ENCODE measurements at places on chromosomes 7 and 10. TPM values are rescaled to one million over a fixed set of nuclear protein-coding genes. Genes with fewer than 3 reads are reported as not detected.

The ADCY1 gene
- 0.69 TPM for total RNA-seq

The MRLN gene
- not detected for total RNA-seq

The PAPOLB gene
- 0.24 TPM for total RNA-seq

The AKAP9 gene
- total RNA-seq: 26.2 TPM

The SSBP1 gene
- 169 TPM for total RNA-seq

The CCDC7 gene
- 7.4 TPM for total RNA-seq

The CYP26A1 gene
- total RNA-seq: not detected

The PAX2 gene
- total RNA-seq: not detected

The ELN gene
- 20.8 TPM for total RNA-seq

The ACBD7 gene
- 2.2 TPM for total RNA-seq

The DKK1 gene
- total RNA-seq: 112 TPM

The MYO3A gene
- total RNA-seq: not detected

The TBXAS1 gene
- total RNA-seq: 13.5 TPM

The ADAMTS14 gene
- 0.50 TPM for total RNA-seq

The CHAT gene
- not detected for total RNA-seq

The GRM3 gene
- total RNA-seq: not detected

The CFAP46 gene
- 0.69 TPM for total RNA-seq

The LIPM gene
- not detected for total RNA-seq

The HOXA6 gene
- total RNA-seq: not detected

The AOC1 gene
- not detected for total RNA-seq

The KIF20B gene
- total RNA-seq: 2.4 TPM

The TMEM236 gene
- 0.15 TPM for total RNA-seq

The SLC26A5 gene
- not detected for total RNA-seq

The TPST1 gene
- total RNA-seq: 36.4 TPM

The AFAP1L2 gene
- total RNA-seq: 3.1 TPM

The TDRD1 gene
- total RNA-seq: 1.7 TPM

The WNT8B gene
- total RNA-seq: not detected

The GHRHR gene
- not detected for total RNA-seq

The EBF3 gene
- 22.8 TPM for total RNA-seq

The MEPCE gene
- 28.8 TPM for total RNA-seq

The ZNF365 gene
- 0.05 TPM for total RNA-seq

The SH2D4B gene
- not detected for total RNA-seq

The IGFBP3 gene
- total RNA-seq: 1,022 TPM

The OR6B1 gene
- total RNA-seq: not detected

The ADGRA1 gene
- not detected for total RNA-seq

The HMX3 gene
- not detected for total RNA-seq

The CTAGE4 gene
- total RNA-seq: not detected

The FAM20C gene
- 142 TPM for total RNA-seq

The ACTL6B gene
- not detected for total RNA-seq

The GPRIN2 gene
- not detected for total RNA-seq

The AGMO gene
- 1.2 TPM for total RNA-seq

The GSDME gene
- total RNA-seq: 12.0 TPM

The BHLHA15 gene
- not detected for total RNA-seq
